Fibroblast of skin of right quadriceps (primary cell): ENCODE measurements at places on chromosomes 7 and 10.

GRCh38 chr10:33115738-33116719 lies 158.0 kb upstream of the ITGB1 start:
- peak; percentile 96 for DNase-seq

DNA sequence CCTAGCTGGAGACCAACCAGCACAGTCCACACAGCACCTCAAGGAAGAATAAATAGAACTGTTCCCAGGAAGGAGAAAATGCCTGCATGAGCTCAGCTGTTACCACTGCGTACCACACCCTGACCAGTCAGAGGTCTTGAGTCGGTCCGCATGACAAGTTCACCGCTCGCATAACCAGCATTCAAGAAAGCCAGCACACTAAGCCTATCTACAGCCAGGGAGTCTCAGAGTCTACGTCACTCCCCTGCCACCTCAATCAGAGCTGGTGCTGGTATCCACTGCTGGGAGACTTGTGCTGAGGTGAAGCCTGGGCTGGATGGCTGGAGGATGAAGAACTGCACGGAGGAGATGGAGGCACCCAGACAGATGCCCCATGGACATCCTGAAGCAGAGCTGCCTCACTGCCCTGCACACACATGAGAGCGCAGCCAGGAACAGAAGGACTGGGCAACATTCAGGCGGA lies 19.6 kb downstream of the AKR1C1 start:
- DNase-seq: no peak

DNA sequence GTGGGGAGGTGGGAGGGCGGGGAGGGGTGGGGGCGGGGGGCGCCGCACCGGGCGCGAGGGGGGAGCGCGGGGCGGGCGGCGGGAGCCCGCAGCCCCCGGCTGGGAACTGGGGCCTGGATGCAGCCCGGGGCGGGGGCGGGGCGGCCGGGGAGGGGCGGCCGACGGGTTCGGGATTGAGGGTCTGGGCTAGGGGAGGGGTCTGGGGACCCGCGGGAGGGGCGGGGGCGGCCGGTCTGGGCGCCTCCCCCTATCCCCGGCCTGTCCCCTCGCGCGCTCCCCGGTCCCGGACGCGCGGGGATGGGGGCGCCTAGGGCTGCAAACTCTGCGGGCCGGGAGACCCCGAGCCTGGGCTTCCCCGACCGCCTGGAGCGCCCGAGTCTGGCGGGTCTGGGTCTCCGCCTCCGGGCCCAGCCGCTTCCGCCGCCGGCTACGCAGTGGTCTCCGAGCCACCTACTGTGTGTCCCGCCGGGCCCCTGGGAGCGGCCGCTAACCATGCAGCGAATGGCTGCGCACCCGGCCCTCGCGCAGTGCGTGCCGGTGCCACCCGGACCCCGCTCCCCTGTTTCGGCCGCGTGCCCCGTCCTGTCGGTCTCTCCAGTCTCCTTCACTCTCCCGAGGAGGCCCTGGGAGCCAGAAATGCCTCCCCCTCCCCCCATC lies 375 bp upstream of the FGF8 start:
- no peak for DNase-seq

DNA sequence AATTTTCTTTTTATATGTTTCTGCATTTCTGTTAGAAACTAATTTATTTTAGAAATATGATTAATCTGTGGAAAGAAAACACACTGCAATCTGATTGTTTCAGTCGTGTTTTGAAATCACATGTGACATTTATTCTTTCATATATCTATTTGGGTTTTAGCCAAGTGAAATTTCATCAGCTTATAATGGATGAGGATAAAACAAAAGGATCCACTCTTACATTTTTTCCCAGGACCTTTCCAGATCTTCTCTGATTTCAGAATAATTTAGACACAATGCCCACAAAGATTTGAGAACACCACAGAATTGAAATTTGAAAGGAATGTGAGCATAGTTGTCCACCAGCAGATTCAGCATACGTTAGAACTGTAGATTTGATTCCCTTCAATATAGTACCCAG lies 29.1 kb downstream of the CBLL1 start:
- DNase-seq: no peak

- DNase-seq: no peak
These were observed 1.6 kb downstream of the CDK14 start for GRCh38 chr7:90597563-90598253.

DNA sequence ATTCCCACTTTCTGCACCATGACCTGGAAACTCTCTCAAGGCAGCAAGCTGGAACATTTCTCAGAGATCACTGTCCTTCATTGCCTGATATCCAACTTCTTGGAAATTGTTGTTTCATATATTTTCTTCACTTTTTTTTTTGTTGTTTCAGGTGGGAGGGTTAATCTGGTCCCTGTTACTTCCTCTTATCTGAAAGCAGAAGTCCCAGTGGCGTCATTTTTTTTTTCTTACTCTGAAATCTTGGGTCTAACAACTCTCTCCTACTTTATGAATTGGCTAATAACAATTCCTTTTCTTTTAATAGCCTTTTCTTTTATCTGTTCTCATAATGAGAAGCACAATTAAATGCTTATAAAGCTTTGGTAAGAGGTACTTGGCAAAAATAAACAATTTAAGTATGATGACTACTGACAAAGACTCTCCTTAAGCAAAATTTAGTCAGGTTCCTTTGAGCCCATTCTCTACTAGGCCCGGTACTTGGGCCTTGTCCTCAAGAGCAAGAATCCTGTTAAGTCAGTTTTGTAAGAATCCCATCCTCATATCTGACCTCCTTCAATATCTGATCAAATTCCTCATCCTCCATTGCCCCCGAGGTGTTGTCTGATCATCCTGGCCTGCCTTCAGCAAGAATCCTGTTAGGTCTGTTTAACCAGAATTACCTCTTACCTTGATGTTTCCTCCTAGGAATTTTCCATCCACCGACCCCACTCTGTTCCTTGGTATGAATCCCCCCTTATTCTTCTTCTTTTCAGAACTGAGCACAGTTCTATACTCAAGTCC lies 11.5 kb upstream of the CC2D2B start:
- DNase-seq: no peak
